ENCODE measurements at places on chromosomes 12 and 14.

GRCh38 chr14:77645520-77646230 lies 29.2 kb upstream of the SPTLC2 start:
- no peak for DNase-seq

DNA sequence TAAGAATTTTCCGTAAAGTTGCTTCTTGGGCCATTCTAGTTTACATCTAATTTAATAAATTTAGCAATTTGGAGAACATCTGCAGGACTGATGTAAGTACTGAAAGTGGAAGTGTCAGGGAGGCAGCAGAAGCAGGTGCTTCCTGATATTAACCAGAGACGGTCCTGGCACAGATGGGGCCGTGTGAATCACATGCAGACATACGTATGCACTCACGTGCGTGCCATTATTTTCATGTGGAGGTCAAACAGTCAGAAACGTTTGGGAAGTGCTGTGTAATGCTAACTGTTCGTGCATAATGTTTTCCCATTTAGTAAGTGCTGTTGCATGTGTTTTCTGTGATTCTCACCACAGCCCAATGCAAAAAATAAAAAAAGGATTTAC lies 87.8 kb upstream of the DYNC1H1 start:
- DNase-seq, result peak; percentile 54

DNA sequence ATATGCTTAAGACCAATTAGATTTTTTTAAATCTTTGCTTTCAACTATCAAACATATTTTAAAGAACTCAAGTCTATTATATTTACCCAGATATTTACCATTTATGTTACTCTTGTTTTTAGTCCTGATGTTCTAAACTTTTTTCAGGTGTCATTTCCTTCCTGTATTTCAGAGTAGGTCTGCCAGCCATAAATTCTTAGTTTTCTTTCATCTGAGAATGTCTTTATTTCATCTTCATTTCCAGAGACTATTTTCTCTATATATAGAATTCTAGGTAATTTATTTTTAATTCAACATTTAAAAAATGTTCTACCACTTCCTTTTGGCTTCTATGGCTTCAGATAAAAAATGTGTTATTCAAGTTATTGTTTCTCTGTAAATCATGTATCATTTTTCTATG lies 218.2 kb upstream of the AMIGO2 start:
- DNase-seq, result no peak

GRCh38 chr12:1093166-1093751 lies 102.2 kb downstream of the ERC1 start:
- peak; percentile 47 for DNase-seq

DNA sequence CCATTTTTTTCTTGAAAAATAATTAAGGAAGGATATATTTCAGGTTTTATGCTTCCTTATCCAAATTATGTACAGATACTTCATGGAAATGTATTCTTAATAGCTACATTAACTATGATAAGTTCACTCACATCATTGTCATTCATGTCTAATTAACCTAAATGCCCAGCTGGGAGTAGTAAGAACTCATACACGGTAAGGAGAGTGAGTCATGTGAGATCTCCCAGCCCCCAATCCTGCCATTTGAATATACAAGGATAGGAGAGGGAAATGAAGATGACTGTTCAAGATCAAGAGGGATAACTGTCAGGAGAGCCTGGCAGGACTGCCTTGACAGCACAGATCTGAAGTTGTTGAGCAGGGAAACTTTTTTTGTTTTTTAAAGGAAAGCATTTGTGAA lies 343.4 kb upstream of the USP15 start:
- no peak for DNase-seq

DNA sequence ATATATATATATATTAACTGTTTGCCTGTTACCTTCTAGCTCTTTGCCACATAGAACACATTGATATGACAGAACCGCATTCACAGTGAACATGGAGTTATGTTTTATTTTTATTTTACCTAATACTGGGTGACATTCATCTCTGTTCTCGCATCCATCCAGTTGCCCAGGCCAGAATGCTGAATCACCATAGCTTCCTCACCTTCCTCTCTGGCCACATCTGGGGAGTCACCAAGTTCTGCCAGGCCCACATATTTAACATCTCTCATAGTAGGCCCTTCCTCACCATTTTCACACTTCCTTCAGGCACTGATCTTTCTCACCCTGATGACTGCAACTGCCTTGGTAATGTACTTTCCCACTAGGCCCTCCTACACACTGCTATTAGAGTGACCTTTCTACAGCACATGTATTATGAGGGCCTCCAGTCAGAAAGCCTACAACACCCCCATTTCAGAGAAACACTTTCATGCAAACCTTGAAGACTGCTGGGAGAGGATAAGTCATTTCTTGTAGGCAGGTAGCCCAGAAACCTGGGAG lies 106.8 kb downstream of the LGR5 start:
- no peak for DNase-seq

DNA sequence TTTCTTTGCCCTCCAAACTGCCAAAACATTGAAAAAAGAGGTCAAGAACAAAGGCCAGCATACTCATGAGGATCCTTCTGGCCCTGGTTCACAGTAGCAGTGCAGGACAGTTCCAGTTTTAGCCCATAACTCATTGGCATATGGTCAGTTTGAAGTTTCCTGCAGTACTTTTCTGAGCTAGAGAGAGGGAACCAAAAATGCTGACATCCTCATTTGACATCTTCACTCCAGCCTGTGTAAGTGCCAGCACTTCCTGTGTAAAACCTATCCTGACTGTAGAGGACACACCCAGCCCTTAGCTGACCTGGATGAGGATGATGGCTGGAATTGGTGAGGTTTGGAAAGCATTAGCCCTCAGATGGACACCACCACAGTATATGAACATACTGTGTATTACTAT lies 84.1 kb downstream of the FGD4 start:
- no peak for DNase-seq

DNA sequence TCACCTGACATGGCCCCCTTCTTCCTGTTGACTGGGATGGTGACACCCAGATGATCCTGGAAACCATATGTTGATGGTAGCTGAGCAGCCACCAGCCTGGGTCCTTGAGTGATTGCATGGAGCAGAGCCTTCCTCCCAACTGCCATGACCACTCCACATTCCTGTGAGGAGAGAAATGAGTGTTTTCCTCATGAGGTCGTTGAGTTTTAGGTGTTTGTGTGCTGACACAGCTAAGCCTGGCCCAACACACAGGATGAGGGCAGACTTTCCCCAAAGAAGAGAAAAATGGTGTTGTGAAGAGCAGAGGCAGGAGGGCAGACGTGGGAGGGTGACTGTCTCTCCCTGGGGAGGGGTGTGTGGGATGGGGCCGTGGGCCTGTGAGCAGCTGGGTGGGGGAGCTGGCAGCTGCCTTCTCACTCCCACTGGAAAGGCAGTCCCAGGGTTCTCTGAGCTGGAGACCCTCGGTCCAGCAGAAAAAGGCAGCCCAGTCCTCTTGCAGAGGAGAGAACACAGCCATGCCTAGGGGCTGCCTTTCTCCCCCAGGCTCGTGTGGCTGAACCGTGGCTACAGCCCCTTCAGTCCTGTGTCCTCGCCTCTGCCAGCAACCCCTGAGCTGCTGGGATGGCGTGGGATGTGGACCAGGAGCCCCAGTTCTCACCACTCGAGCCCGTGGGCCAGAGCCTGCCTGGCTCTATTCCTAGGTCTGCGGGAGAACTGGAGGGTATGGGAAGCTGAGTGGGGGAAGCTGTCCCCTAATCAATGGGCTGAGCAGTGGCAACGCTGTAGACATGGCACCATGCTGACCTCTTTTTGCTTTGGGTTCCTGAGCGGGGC lies 257.0 kb downstream of the ADGRD1 start:
- peak; percentile 5 for DNase-seq

GRCh38 chr12:98373025-98373554 lies 142.3 kb upstream of the TMPO start:
- no peak for DNase-seq
